ENCODE measurements at places on chromosomes 3 and 15.

DNA sequence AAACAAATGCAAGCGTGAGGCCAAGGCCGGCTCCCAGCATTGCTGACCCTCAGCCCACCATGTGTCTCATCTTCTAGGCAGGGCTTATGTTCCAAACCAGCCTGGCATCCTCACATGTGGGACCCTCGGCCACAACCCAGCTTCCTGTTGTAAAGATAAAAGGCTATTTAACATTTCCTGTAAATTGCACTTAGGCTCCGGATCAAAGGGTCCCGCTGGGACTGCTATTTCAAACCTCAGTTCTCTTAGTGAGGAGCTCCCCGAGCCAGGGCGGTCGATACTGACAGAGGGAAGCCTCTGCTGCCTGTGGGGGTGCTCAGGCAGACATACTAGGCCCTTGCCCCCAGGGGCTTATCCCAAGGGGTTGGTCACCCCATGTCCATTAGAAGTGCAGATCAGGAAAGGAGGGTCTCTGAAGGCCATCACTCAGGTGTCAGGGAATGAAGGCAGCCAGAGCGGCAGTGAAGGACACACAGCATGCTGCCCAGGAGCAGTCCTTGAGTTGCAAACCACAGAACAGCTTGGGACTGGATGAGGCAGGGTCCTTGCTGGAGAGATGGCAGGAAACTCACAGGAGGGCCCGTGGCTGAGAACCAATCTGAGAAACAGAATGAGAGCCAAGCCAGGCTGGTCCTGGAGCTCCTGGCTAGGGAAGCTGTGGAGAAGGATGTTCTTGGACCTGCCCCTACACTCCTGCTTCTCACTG is 239.9 kb downstream of the TLE3 start:
- no peak for DNase-seq

DNA sequence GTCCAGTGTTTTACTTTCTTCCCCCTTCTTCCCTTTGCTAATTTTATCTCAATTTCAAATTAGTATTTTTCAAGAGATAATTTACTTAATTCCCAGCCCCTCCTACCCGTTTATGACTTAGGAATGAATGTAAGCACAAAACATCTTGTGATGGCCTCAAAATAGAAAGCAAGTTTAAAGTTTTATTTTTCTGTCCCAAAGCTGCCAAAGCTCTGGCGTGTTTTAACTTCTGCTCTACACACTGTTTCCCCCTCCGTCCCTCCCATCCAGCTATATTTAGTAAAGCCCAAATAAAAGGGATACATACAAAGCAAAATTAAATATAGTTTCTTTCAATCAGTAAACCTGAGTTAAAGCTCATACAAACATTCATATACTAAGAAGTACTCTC is 59.9 kb downstream of the IGF2BP2 start:
- no peak for DNase-seq

- DNase-seq: no peak
These were observed 3.6 kb downstream of the TAGLN3 start for GRCh38 chr3:112002096-112002971.

DNA sequence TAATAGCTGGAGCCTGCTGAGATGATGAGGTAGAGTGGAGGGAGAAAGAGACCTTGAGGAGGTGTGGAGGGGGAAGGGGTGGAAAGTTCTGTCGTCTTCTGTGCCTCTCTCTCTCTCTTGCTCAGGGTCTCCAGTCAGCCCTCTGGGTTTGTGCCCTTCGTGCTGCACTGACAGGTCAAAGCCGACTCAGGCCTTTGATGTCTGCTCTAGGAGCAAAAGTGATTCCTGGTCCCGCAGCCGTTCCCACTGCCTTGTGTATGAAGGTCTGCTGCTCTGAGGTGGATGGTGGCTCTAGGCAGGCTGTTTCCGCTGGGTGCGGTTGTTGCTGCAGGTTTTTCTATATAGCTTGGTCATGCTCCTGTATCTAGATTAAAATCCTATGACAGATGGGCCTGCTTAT is 89.4 kb downstream of the IGF1R start:
- DNase-seq: no peak

DNA sequence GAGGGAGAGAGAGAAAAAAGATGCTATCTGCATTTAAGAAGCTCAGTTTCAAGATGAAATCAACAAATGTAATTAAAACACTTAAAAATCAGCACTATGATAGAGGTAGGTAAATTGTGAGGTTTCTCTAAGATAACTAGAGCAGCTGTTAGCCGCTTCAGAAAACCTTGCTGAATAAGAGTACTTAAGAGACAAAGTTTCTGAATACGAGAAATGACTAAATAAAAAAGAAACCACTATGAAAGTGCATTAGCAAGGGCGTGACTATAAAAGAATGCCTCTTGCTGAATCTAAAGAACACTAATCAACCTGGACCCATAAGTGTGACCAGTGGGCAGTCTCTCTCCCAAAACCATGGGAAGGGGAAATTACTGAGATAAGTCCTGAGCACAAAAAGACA is 41.8 kb downstream of the IQCB1 start:
- no peak for DNase-seq

DNA sequence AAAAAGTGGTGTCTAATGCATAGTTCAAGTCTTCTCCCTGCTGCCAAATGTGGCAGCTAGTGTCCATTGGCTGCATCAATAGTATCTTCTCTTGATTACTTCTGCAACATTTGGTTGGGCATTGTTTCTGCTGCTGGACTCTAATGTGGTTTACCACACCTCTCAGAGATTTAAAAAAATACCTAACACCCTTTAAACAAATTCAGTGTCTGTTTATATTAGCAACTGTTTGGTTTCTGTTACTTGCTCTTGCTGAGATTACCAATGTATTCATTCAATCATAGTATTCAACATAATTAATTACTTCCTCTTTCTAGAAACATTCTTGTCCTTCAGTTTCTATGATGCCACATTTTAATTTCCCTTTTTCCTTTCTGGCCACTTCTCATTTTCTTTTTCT is 20.3 kb upstream of the NECTIN3 start:
- DNase-seq: no peak

GRCh38 chr15:40052604-40053003 is 13.6 kb upstream of the SRP14 start:
- DNase-seq: no peak

- DNase-seq: no peak
These were observed 609 bp downstream of the RNF13 start for GRCh38 chr3:149813367-149814281.

Data from activated T-helper 1 cell treated with Interleukin-2 at 50 U/mL for 16 hours (primary cell).